ENCODE measurements at places on chromosomes 12 and 14. TPM values are rescaled to one million over a fixed set of nuclear protein-coding genes. Genes with fewer than 3 reads are reported as not detected.

DNA sequence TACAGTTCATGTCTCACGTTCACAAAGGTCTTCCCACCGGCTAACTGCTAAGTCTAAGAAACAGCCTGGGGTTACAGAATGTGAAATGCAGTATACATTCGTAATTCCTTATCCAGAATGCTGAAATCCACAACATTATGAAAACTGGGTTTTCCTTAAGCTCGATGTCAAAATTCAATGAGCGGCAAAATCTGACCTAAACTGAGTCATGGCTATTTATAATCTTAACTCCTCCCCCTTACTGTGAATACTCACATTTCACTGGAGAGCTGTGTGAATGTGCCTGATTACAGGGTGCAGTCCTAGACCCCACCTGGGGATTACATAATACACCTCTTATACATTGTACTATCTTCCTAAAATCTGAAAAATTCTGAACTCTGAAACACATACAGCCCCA lies 35.3 kb downstream of the STX2 start:
- DNase-seq: no peak

PLEKHD1 gene
- 3.4 TPM for polyA plus RNA-seq

- no peak for DNase-seq
These were observed 64.7 kb downstream of the CCDC92 start for GRCh38 chr12:123907726-123908476.

DNA sequence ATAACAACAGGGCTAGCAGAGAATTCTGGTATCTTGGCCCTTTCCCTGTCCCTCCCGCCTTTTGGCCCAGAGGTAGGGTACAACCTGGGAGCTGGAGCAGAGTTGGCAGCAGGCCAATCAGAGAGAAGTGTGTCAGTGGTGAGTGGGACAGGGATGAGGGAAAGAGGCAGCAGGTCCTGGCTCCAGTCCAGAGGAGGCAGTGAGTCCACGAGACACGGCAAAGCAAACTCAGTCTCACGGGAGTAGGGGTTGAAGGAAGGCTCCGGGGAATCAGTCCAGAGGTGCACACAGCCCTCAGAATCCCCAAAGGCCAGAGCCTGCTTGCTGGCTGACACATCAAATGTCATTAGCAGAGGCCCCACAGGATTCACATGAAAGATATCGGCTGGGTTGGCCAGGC lies 7.3 kb downstream of the PAN2 start:
- DNase-seq: no peak

- DNase-seq: no peak
These were observed 126.3 kb upstream of the DHRS4 start for GRCh38 chr14:23827100-23827892.

GRCh38 chr12:2046957-2047356 lies 5.8 kb upstream of the CACNA1C start:
- no peak for DNase-seq

GRCh38 chr14:44634692-44635091 lies 127.6 kb upstream of the FSCB start:
- no peak for DNase-seq

GRCh38 chr12:7629465-7629864 lies 36.2 kb downstream of the APOBEC1 start:
- no peak for DNase-seq

DNA sequence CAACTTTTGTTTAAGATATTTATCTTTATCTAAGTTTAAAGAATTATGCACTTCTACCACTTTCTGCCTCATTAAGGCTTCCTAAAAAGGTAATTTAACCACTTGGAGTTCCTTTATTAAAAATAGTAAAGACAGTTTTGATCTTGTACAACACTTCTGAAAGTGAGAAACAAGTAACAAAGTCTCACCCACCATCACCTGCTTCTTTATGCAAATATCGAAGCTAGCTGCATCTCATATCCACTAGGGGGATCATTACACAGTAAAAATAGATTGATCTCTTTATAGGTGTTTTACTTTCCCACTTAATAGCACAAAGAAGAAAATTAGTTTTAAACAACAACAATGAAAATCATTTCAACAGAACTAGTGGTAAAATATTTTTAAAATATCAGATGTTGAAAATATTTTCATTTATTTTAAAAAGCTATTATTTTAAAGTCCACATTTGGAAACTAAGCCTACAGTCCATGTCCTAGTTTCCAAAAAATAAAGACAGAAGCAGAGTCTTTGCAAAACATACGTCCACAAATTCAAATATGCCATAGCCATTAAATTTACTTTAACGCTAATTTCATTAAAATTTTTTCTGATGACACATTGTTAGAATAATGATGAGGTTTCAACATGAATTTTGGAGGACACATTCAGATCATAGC lies 160.0 kb upstream of the SOX5 start:
- DNase-seq: no peak

NANOG gene
- polyA plus RNA-seq: 0.17 TPM

GRCh38 chr12:68222326-68222725 lies 3.3 kb downstream of the IL26 start:
- DNase-seq: no peak

DNA sequence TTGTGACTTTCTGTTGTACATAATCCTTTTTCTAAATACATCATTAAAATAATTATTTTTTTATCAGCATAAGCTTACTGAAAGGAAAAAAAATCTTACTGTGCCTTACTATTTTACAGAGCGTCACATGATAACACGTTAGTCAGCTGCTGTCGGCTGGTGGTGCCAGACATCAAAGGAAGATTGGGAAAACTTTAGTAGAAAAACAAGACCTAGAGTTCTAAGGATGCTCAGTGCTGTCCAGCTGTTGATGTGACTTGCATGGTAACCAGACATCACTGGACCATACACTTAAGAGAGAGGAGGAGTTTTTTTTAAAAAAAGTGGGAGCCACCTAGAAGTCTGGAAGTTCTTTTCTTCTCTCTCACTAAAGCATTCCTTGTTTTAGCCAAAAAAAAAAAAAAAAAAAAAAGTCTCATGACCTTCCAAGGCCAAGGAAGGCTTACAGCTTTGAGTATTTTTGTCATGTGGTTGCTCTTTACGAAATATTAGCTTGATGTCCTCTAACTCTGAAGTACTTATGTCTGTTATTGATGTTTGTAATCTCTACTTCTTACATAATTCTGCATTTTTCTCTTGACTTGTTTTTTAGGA lies 4.5 kb downstream of the RASSF8 start:
- DNase-seq: no peak

RNASE2 gene
- polyA plus RNA-seq: 1.3 TPM

OR4E2 gene
- polyA plus RNA-seq: not detected

ANO2 gene
- polyA plus RNA-seq: 3.8 TPM

DNA sequence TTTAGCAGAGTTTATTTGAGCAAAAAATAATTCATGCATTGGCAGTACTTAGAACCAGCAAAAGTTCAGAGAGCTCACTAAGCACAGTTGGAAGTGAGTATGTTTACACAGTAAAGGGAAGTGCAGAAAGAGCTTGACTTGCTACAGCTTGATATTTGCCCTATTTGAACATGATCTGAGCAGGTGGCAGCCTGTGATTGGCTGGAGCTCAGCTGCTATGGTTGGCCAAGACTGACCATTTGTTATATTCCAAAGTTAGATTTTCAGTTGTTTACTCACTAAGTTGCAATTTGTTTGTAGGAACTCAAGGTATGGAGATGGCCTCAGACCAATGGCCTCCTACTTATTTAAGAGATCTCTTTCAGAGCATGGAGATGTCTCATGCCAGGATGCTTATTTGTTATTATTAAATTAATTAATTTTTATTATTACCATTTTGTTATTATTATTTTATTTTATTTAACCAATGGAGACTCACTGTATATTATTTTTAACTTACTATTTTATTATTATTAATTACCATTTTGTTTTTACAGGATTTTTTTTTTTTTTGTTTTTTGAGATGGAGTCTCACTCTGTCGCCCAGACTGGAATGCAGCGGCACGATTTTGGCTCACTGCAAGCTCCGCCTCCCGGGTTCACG lies 49.0 kb downstream of the ATP23 start:
- DNase-seq: no peak
